ENCODE measurements at places on chromosomes 12 and 14.

- DNase-seq: no peak
Measured at GRCh38 chr14:58978343-58978742, 210.1 kb upstream of the DAAM1 start.

DNA sequence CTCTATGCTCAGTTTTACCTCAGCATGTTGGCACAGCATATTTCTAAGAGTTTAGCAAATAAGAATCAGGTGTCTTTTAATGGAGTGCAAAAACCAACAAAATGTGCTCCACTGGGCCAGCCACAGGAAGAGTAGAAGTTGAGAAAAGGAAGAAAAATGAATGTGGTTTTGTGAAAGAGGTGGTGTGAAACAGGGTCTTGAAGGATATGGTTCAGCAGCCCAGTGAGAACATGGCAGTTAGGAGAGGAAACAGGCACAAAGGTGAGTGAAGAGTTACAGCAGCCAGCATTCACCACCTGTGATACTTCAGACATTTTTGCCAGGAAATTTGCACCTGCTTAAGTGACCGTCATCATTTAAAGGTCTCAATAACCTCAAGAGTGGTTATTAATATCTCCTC lies 2.4 kb downstream of the STAB2 start:
- no peak for DNase-seq

DNA sequence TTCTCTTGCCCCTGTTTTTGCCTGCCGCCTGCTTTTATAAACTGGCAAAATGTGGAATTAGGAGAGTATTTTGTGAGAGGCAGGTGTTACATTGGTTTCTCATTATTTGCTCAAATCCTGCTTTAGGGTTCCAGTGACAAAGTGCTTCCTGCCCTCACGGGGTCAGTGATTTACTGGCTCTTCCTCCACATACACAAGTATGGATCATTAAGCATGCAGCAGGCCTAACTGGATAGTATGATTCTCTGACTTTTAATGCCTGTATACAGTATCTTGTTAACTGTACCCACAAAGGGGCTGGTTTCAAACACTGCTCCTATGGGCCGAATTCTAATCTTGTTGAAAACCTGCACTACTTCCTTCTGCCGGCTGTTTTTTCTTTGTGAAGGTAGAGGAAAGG lies 63.2 kb downstream of the PTCSC3 start:
- DNase-seq: no peak

DNA sequence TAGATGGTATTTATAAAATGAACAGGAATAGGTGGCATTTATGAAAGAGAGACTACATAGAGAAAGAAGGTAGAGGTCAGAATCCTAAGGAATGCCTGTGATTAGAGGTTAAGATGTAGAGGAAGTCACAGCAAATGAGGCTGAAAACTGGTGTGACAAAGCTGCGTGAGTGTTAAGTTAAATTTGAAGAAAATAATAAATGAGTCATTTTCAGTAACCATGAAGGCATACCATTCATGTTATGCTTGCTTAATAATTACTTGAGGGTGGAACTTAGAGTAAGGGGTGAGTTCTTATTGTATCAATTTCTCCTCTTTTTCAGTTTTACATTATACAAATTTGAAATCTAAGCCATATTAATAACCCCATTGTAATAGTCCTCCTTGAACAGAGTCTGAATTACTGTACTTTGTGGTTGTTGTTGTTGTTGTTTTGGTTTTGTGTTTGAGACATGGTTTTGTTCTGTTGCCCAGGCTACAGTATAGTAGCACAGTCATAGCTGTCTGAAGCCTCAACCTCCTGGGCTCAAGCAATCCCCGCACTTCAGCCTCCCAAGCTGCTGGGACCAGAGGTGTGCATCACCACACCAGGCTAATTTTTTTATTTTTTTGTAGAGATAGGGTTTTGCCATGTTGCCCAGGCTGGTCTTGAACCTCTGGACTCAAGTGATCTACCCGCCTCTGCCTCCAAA lies 761.5 kb downstream of the GALC start:
- DNase-seq: no peak

GRCh38 chr12:69921831-69922230 lies 96.8 kb downstream of the MYRFL start:
- no peak for DNase-seq

GRCh38 chr12:42761601-42762350 lies 172.2 kb upstream of the PRICKLE1 start:
- no peak for DNase-seq

DNA sequence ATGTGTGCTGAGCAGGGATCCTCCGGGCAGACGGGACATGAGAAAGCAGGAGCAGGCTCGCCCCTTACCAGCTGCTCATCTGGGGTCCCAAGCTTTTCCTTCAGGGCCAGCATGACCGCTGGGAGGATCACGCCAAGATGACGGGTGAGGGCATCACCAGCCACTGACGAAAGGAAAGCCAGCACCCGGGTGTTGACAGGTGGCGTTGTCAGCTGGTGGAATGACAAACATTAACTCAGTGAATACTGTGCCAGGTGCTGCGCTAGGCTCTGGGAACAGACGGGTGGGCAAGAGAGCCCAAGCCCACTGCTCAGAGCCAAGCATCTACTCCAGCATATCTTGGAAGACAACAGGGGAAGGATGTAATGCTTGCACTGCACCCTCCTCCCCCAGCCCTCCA lies 21.3 kb upstream of the RAB35 start:
- DNase-seq: no peak

DNA sequence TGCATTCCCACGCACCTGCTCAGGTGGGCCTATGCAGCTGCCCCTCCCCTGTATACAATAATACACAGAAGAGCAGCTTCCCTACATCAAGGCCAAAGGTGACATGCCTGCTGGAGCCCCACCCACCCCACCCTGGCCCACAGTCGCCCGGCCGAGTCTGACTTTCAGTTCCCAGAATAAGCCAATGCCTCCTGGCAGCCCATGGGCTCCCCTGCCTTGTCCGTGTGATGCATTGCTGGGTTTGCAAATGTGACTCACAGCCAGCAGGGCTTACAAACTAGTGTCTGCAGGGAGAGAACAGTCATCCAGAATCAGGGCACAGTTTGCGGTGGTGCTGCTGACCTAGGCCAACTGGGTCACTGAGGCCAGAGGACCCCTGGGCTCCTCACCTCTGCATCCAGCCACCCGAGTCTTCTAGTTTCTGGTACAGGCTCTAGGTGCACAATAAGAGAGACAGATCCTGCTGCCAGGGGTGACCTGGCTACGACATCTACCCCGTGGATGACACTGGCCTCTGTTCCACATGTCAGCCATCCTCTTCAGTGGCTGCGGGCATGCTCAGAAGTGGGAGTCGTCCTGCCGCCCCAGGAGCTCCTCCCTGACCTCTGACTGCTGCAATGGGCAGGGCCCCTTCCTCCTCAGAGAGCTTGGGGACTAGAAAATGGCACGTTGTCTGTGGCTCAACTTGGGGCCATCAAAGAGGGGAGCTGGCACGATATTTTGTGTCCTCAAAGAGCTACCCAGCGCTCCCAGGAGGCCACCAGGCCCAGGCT lies 84.5 kb downstream of the CHGA start:
- DNase-seq: no peak

GRCh38 chr12:57869927-57870318 lies 23.4 kb upstream of the CTDSP2 start:
- no peak for DNase-seq

DNA sequence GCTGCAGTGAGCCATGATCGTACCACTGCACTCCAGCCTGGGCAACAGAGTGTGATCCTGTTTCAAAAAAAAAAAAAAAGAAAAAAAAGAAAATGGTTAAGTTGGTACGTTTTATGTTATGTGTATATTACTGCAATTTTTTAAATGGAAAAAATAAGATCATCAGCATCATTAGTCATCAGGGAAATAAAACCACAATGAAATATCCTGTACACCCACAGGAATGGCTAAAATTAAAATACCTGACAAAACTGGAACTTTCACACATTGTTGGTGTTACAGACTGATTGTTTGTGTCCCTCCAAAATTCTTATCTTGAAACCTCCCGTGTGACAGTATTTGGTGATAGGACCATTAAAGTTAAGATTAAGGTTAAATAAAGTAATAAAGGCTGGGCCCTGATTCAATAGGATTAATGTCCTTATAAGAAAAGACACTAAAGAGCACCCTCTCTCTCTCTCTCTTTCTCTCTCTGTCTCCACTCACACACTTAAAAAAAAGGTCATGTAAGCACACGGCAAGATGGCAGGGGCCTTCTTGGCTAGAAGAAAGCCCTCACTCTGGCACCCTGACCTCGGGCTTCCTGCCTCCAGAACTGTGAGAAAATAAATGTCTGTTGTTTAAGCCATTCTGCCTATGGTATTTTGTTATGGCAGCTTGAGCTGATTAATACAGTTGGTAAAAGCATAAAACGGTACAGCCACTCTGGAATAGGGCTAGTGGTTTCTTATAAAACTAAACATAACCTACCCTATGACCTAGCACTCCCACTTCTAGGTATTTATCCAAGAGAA lies 48.3 kb upstream of the ZFP36L1 start:
- no peak for DNase-seq

DNA sequence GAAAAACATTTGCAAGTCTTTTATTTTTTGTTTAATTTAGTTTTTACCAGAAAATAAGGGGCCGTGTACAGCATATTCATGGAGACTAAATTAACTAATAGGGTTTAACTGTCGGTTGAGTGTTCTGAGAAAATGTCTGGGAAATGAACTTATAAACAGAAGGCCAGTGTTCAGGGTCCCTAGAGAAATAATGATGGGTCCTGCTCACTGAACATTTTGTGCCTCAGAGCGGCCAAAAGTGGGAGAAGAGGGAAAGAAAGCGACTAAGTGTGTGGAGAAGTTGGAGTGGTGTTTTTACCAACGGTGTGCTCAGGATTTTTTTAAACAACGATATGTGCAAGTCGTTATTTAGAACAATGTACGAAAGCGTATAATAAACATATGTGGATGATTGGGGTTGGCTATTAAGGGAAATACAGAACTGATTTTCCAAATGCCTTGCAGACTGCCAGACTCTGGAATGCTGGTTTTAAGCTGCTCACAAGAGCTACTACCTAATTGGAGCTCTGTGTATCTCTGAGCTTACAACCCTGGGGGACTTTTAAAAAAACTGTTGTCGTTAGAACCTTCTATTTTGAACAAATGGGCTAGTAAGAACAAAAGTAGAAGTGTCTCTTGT lies 166.7 kb downstream of the SLC38A4 start:
- DNase-seq: no peak

GRCh38 chr12:105523164-105524057 lies 192.9 kb downstream of the C12orf75 start:
- no peak for DNase-seq

GRCh38 chr12:132414634-132415326 lies 75.2 kb upstream of the FBRSL1 start:
- DNase-seq: peak; percentile 44

- no peak for DNase-seq
Measured at GRCh38 chr12:54065677-54066076, 12.0 kb downstream of the HOXC4 start.

DNA sequence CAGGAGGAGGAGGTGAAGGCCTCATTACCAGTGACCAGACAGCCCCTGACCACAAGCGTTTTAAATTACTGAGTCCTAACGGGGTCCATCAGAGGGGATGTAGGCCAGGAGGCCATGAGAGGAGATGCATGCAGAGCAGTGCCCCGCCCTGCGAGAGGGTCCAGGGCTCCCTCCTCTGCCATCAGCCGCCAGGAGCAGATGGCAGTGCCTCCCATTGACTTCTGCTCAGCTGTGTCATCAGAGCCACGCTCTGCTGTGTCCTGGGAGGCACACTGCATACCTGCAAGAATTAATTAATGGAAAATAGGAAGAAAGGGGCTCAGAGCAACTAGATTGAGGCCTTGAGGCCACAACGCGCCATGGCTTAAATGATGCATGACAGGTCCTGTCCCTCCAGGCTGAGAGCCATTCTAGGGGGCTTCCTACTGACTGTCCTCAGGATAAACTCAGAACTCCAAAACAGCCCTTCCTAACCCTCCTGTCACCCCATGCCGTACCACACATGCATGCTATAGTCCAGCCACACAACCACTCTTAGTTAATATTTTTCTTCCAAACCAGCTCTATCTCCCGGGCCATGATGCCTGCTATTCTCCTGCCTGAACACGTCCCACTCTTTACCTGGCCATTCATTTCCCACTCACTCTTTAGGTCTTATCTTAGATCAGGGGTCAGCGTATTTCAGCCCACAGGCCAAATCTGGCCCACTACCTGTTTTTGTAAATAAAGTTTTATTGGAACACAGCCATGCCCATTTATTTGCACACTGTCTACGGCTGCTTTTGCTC lies 235.8 kb downstream of the KSR2 start:
- DNase-seq: no peak

GRCh38 chr12:1593174-1594005 lies 991 bp downstream of the FBXL14 start:
- peak; percentile 46 for DNase-seq

GRCh38 chr14:53501361-53502211 lies 348.5 kb upstream of the DDHD1 start:
- DNase-seq: no peak

GRCh38 chr12:422526-422925 lies 21.1 kb downstream of the CCDC77 start:
- no peak for DNase-seq

- peak; percentile 80 for DNase-seq
Measured at GRCh38 chr12:47715393-47715876, 9.6 kb upstream of the RPAP3 start.

- DNase-seq: no peak
Measured at GRCh38 chr14:22668863-22669262, 24.7 kb upstream of the OR6J1 start.

GRCh38 chr12:101764051-101764792 lies 25.0 kb upstream of the SYCP3 start:
- DNase-seq: no peak

DNA sequence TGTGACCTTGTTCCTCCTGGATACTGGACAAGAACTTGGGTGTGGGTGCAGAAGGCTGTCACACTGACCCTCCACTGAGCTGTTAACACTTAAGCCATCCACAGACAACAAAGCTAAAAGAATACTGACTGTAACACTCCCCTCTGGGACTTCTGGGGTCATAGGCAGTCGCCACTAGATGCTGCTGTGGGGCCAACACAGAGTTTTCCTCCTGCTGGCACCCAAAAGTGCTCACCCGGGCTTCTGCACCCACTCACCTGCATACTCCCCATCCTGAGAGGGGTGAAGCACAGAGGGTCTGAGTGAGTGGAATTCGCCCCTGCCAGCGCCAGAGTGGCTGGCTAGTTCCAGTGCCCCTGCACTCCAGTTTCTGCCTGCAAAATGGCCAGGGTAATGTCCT lies 422.4 kb upstream of the LMO3 start:
- no peak for DNase-seq

GRCh38 chr12:27610374-27610773 lies 85.9 kb upstream of the REP15 start:
- no peak for DNase-seq

GRCh38 chr12:6207259-6207925 lies 7.2 kb downstream of the CD9 start:
- no peak for DNase-seq
